ENCODE measurements at places on chromosomes 5 and 9. TPM values are rescaled to one million over a fixed set of nuclear protein-coding genes. Genes with fewer than 3 reads are reported as not detected.

GRCh38 chr5:168334280-168334679 lies 42.8 kb downstream of the WWC1 start:
- DNase-seq = no peak

DNA sequence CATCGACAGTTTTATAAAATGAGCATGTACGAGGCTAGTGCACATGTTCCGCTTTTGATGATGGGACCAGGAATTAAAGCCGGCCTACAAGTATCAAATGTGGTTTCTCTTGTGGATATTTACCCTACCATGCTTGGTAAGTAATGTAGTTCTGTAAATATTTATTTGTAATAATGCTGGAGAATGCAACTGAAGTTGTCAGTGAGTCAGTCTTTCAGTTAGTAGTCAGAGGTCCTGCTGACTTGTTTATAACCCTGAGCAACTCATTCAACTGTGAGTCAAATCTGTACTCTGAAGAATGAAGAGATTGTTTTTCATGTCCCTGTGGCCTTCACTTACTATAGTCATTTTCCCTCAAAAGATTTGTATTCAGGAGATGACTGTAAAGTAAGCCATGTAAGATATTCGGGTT lies 28.4 kb upstream of the GPR150 start:
- no peak for DNase-seq

PCDHGB1 gene
- polyA plus RNA-seq = not detected

DNA sequence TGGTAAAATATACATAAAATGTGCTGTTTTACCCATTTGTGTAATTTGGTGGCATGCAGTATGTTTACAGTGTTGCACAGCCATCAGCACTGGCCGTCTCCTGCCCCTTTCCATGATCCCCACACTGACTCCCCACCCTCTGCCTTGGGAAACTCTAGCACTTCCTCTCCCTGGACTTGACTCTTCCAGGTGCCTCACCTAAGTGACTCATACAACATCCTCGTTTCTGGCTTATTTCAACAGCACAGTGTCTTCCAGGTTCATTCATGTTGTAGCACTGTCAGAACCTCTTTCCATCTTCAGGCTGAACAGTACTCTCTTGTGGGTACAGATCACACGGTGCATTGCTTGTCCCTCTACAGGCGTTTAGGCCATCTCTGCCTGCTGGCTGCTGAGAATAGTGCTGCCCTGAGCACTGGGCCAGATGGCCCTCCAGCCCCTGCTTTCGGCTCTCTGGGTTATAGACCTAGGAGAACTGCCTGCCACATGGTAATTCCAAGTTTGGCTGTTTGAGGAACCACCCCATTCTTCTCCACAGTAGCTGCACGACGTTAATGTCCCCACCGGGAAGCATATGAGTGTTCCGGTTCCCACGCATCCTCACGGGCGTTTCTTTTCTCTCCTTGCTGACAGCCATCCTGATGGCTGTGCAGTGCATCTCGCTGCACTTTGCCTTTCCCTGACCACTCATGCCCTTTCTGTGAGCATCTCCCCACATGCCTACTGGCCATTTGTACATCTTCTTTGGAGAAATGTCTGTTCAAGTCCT lies 211.8 kb downstream of the FANCC start:
- no peak for DNase-seq

DNA sequence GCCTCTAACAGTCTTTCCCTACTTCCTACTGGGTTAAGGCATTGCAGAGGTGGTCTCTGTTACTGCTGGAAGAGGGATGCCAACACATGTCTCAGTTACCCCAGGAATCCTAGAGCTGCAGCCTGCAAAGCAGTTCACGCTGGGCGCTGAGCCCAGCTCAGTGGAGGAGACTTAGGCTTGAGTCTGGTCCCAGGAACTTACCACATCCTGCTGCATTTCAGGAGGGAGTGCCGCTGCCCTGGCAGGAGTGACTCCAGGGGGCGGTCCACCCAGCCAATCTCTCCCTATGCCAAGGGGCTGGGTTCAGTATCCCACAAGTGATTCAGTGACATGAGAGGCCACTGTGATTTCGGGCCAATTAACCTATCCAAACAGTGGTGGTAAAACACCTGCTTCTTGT lies 7.6 kb downstream of the TTC16 start:
- DNase-seq = no peak

DNA sequence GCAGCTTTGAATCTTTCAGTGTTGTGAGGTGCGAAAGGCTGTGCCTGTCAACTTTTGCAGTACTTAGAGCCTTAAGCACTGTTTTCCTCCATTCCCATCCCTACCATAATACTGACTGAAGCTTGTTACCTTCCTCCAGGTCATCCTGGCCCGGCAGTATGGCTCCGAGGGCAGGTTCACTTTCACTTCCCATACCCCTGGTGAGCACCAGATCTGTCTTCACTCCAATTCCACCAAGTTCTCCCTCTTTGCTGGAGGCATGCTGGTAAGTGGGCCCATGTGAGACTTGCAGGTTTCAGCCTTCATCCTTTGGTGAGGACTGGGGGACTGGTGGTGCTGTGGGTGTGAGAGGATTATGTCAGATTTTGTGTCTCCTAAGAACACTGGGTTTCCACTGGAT lies 1.5 kb downstream of the TMED9 start:
- peak; percentile 19 for DNase-seq

DNA sequence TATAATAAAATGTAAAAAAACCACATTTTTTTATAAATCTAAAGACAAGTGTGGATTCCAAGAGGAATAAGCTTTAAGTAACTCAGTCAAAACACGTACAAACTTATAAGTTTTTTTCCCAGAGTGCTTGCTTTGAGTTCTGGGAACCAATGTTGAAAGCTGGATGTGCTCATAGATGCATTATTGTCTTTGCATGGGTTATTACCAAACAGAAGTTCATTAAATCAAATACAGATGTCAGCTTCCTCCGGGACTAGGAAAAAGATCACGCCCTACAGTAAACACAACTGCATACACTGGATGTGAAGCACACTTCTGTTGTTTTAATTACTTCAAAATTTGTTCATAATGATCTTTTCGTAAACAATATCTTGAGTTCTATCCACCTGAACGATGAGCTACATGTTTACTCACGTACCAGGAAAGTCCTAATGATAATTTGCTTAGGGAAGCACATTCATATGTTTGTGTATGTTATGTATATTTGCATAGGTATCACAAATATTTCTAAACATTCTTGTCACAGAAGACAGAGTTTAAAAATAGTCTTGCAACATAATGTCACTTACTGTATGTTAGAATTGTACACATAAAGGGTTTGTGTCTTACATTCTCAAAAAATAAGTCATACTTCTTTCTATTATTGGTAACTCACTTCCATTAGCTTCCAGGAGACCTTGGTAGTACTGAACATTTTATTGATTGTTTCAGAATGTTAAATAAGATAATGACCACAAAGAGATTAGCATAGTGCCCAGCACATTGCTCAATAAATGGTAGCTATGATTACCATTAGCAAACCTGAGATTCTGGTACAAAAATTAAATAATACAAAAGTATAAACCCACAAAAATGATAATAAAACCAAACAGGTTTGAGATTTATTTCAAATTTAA lies 427.4 kb downstream of the CETN3 start:
- no peak for DNase-seq

DOCK8 gene
- 40.1 TPM for polyA plus RNA-seq

GRCh38 chr9:86341007-86341491 lies 13.2 kb downstream of the TUT7 start:
- DNase-seq = no peak

- DNase-seq = no peak
Observed at GRCh38 chr5:3659907-3660306, 64.3 kb downstream of the IRX1 start.

Data from spleen (tissue), 13 donors.